ENCODE measurements at places on chromosomes 7 and 10.

DNA sequence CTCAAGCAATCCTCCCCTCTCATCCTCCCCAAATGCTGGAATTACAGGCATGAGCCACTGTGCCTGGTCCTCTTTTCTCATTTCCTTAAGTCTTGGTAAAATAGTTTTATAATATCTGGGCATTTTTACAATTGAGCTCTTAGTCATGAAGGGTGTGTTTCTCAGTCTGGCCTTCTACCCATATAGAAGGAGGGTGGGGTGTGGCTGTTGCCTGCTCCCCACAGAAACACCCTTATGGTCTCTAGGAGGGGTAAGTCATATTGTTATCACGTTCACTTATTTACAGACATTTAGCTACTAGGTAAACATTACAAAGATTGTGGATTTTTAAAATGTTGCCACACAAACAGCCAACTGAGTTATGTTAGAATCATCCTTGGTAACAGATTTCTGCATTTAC is 6.7 kb upstream of the OTUD1 start:
- no peak for DNase-seq

DNA sequence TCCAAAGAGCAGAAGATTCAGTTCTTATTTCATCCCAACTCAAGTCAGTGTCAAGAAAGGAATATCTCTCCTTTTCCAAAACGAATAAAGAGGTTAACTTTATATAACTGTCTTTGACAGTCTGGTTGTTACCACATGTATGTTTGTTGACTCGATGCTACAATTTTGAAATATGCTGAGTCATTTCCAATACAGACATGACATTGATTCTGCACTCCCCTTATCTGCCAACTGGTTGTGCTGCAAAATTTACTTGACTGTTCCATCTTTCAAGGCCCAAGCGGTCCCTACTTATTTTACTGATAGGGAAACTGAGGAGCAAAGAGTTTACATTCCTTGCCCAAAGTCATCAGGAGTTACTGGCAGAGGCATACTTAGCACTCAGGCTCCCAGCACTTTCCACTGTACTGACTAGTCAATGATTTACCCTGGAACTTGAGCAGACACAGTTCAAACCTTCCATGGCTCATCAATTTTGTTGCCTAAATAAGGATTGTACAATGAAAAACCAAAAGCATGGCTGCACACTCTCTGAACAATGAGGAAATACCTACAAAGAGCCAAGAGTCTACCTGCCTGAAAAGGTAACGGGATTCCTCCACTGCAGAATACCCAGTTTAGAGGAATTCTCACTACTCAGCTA is 52.8 kb downstream of the ABLIM1 start:
- no peak for DNase-seq

GRCh38 chr10:13751191-13751764 is 164.5 kb downstream of the PRPF18 start:
- no peak for DNase-seq

- no peak for DNase-seq
Observed at GRCh38 chr10:128268015-128268722, 141.9 kb upstream of the MKI67 start.

DNA sequence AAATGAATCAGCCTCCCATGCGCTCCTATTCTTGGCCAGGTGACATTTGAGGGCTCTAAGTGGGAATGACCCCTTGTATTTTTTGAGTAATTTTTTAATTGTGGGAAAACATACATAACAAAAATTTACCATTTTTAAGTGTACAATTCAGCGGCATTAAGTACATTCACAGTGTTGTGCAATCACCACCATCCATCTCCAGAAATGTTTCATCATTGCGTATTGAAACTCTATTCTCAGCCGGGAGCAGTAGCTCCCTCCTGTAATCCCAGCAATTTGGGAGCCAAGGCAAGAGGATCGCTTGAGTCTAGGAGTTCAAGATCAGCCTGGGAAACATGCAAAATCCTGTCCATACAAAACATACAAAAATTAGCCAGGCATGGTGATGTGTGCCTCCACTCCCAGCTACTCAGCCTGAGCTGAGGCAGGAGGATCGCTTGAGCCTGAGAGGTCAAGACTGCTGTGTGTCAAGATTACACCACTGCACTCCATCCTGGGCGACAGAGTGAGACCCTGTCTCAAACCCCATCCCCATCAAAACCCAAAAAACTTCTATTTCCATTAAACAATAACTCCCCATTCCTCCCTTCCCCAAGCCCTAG is 2.5 kb downstream of the ANTXRL start:
- no peak for DNase-seq

DNA sequence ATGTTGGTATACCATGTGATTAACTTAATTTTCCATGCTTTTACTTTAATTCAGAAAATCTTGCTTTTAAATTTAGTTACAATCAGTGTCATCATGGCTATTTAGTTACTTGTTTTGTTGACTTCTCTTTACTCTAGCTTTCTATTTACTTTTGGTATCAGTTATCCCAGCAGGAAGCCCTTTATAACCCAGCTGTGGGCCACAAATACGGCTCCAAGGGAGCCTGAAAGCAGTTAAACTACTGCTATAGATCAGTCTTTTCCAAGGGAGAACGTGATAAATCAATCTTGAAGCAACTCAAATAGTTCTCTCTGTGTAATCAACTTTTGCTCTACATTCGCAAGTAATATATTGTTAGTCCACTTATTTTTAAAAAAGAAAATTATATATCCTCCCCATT is 287.4 kb downstream of the CACNA2D1 start:
- no peak for DNase-seq

GRCh38 chr10:2572611-2573010 is 494.7 kb upstream of the PFKP start:
- DNase-seq, result no peak

GRCh38 chr10:30114881-30115625 is 55.7 kb upstream of the JCAD start:
- DNase-seq, result no peak

DNA sequence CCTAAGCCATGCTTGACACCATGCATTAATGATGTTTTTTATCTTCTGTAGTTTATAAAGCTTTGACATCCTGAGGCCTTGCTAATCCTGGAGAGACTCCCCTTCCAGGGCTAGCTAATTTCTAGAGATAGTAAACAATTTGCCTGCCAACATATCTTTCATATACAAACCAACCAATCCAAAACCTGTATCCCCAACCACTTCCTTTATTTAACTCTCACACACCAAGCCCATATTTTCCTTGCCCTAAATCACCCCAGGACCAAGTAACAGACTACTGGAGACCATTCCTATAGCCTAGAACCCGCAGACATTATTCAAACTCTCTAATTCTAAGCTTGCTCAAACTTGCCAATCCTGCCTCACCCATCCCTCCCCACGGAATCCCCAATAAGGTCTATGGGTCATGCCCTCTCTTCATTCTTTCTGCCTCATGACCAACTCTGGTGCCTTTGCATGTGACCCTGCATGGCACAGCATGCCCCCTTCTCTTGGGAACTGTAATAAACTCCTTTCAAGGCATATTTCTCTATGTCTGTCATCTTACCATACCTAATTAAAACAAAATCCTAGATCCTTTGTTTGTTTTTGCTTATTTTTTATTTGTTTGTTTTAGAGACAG is 116.6 kb upstream of the CACUL1 start:
- no peak for DNase-seq

DNA sequence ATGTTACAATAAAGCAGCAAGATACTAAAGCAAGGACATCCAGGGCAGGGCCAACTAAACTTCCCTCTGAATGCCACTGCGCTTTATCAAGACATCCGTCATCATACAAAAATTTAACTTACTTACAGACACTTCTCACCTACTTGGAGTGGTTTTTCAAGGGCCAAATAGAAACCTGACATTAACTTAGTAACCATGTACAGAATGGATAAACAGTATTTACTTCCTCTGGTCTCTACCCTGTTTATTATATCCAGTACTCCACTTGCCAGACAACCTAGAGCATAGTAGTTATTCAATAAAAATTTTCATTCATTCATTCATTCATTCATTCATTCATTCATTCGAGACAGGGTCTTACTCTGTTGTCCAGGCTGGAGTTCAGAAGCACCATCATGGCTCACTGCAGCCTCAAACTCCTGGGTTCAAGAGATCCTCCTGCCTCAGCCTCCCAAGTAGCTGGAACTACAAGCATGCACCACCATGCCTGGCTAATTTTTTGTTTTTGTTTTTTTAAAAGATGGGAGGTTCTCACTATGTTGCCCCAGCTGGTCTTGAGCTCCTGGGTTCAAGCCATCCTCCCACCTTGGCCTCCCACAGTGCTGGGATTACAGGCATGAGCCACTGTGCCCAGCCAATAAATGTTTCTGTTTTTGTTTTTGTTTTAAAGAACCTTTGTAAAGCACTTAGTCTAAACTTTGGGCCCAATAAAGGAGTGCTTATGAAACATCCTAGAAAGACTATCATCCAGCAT is 19.0 kb downstream of the SMURF1 start:
- no peak for DNase-seq

DNA sequence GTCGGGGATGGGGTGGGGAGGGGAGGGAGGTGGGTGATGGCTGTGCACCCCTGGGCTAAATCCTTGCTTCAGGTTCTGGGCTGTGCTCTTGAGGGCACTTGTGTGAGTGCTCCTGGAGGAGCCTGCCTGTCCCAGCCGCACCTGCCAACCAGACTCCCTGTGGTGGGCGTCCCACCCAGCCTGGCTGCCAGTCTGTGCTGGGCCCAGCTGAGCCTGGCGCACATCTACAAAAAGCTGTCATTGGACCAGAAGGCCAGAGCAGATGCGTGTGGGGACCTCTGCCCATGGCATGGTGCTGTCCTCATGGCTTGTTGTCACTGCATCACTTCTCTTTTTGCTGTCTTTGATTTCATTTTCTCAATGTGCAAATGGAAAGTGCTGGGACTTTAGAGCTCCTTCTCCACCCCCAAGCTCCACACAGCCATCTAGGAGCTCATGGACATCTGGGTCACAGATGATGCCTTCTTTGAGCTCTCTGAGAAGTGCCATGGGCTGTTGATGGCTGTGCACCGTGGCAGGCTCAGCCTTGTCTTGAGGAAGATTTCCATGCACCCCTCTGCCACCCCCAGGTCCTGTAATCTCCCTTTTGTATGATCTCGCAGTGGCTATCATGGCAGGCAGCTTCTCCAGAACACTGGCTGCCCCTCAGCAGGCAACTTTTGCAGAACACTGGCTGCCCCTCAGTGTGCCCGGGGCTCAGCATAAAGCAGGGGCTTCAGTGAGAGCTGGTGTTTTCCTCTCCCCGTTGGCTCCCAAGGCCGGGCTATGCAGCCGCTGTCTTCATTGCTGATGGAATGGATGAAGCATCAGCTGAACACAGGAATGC is 83.9 kb downstream of the ADCY1 start:
- DNase-seq, result no peak

GRCh38 chr7:108286290-108286904 is 156.2 kb upstream of the LAMB4 start:
- DNase-seq, result no peak

Measured in brain pericyte (primary cell).